ENCODE measurements at places on chromosomes 6 and 20.

GRCh38 chr6:33728438-33728837 lies 16.9 kb upstream of the UQCC2 start:
- DNase-seq, result no peak

DNA sequence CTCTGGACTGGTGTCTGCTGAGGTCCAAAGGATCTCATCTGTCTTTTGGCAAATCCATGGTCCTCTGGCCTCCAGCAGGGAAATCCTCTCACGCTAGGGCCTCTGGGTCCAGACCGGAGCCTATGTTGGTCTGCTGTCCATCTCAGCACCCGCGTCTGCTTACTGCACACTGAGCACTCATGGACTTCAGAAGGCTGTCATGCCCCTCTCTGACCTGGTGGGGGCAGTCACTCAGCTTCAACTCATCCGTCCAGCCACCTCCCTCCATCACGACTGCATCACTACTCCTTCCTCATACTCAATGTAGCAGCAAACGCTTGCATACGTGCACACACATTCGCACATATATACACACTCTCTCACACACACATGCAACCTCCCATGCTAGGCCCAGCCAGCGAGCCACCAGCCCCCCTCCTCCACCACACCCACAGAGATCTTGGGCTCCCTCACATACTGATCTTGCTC lies 33.3 kb downstream of the GABRR2 start:
- no peak for DNase-seq

- no peak for DNase-seq
Observed at GRCh38 chr6:6230286-6230685, 90.2 kb downstream of the F13A1 start.

GRCh38 chr6:160217863-160218262 lies 40.8 kb downstream of the SLC22A2 start:
- no peak for DNase-seq

DNA sequence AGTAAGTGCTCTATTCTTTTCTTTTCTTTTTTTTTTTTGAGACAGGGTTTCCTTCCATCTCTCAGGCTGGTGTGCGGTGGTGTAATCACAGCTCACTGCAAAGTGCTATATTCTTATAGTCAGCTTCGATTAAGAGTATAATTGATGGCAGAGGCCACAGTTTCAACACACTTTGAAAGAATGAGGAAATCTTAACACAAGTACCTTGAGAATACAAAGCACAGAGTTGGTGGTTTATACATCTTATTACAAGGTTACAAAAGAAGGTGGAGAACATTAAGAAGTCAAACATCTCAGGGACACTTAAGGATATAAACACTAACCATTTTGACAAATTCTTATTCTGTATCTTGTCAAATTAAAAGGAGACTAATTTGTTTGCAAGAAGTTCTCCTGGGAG lies 180.5 kb downstream of the SOD2 start:
- DNase-seq, result no peak

DNA sequence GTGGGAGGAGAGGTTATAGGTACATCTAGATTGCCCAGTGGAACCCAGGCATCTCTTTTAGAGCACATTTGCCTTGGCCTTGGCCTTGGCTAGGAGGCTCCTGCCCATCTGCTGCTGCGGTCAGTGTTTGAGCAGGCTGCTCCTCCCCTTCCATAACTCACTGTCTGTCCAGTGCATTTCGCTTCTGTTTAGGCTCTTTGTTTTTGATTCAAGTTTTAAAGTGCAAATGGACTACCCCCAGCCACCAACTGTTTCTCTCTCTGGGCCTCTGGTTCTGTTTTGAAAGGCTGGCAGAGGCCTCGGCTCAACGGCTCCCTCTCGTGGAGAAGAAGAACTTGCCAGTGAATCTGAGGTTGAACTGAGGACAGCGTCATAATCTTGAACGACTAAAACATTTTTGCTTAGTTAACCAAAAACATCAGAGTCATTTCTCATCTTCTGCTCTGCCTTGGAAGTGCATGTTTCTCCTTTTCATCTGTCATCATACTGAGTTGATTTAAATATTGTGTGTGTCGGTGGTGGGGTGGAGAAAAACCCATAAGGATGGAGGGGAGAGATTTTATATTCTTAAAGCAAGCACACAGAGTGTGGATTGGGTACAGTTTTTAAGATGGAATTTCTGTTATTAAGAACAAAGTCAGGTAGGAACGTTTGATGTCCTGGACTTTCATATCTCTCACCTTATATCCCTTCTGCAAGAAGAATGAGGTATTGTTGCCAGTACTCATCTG lies 171.4 kb downstream of the DTNBP1 start:
- peak; percentile 47 for DNase-seq

DNA sequence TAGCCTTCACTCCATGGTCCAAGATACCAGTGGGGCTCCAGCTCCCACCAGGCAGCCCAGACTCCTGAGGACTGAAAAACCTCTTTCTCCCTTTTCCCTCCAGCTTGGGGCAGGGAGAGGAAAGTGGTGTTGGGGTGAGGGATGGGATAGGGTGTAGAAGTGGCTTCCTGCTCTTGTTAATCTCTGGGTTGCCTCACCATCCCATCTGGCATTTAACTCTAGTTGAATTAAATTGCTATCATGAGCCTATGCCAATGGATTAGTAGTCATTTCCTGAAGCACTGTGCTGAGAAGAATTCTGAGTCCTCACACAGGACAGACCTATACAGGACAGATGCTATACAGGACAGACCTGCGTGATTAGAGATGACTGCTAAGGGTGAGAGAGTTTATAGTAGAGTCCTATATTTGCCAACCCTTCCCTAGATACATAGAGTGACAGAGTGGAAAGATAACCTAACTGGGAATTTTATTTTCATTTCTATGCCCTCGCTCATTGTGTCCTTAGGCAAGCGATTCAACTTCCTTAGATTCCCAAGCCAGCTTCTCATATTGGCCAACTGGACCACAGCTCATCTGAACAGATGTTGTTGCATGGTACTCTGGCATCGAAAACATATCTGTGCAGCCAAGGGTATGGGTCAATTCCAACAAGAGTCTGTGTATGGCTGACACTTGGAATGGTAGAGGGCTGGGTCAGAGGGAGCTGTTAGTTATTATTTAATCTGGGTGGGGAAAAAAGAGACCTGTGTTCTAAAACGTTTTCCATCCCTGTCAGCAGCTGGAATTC lies 42.8 kb downstream of the MCHR2 start:
- no peak for DNase-seq

- no peak for DNase-seq
Observed at GRCh38 chr6:122374307-122374706, 25.1 kb upstream of the HSF2 start.

GRCh38 chr20:45578231-45578630 lies 853 bp downstream of the WFDC8 start:
- no peak for DNase-seq

DNA sequence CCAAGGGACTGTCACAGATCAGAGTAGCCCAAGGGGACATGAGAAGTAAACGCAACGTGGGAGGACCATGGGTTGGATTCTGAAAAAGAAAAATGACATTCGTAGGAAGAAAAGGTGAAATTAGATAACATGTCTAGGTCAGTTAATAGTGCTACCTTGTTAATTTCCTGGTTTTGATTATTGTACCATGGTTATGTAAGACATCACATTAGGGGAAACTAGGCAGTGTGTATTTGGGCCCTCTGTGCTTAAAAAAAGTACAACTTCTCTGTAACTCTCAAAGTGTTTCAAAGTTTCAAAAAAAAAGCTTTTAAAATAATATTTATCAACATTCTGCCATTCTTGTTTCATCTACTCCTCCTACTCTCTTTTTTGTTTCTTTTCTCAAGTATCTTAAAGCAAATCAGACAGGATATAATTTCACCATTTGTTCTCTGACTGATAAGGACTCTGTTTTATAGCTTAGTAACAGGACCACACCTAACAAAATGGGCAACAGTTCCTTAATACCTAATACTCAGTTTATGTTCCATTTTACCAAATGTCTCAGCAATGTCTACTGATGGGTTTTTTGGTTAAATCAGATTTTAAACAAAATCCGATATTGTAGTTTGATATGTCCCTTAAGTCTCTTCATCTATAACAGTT lies 97.1 kb upstream of the PLCB4 start:
- DNase-seq, result no peak

GRCh38 chr6:52650941-52651340 lies 20.0 kb upstream of the TMEM14A start:
- no peak for DNase-seq

GRCh38 chr6:98831057-98831958 lies 3.1 kb upstream of the POU3F2 start:
- DNase-seq, result no peak

- no peak for DNase-seq
Observed at GRCh38 chr6:42777126-42777822, 4.6 kb upstream of the BICRAL start.

GRCh38 chr6:125974214-125974866 lies 12.0 kb upstream of the TRMT11 start:
- DNase-seq, result no peak

- no peak for DNase-seq
Observed at GRCh38 chr20:9515741-9516233, 1.4 kb downstream of the LAMP5 start.

DNA sequence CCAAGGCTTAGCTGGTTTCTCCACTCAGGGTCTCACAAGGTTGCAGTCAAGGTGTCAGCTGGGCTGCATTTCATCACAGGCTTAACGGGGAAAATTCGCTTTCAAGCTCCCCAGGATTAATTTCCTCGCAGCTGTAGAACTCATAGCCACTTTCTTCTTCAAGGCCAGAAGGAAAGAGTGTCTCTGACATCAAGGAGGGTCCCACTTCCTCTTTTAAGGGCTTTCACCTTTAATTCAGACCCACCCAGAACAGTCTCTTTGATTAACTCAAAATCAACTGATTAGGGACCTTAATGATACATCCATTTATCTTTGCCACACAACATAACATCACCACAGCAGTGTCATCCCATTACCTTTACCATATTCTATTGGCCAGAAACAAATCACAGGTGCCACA lies 183.3 kb upstream of the ARID1B start:
- no peak for DNase-seq

GRCh38 chr20:8315639-8316573 lies 183.8 kb downstream of the PLCB1 start:
- no peak for DNase-seq

DNA sequence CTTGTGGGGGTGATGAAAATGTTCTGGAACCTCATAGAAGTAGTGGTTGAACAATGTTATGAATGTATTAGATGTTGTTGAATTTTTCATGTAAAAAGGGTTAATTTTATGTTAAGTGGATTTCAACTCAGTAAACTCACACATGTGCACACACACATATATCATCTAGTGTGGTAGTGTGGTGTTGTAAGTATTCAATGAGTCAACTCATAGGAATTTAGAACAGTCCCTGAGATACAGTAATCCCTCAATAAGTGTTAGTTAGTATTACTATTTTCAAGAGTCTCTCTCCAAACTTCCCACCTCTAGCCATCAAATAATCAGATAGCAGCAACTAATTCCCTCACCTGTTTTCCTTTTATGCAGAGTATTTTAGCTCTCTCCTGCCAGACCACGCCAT lies 563.1 kb upstream of the JARID2 start:
- no peak for DNase-seq

GRCh38 chr20:1628621-1629020 lies 8.8 kb upstream of the SIRPB1 start:
- no peak for DNase-seq

DNA sequence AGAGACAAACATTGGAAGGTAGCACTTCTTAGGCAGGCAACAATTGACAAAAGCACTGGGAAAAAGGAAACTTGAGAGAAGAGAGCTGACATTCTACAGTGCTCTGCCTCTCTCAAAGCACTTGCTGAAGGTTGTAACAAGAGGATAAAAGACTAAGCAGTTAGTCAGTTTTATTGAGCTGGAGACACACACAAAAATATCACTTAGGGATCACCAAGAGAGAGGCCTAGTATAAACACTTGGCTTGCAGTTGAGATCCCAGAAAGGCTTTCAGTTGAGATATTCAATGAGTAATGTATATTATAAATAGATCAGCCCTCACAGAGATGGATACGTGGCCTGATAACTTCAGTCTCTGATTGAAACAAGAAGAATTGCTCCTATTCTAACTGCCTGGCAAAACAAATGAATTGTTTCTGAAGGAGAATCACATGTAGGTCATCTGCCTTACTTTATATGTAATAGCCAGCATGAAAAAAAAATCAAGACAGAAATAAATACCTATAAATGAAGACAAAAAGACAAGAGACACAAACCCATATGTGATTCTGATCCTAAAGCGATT lies 747.2 kb upstream of the MAN1A1 start:
- no peak for DNase-seq

DNA sequence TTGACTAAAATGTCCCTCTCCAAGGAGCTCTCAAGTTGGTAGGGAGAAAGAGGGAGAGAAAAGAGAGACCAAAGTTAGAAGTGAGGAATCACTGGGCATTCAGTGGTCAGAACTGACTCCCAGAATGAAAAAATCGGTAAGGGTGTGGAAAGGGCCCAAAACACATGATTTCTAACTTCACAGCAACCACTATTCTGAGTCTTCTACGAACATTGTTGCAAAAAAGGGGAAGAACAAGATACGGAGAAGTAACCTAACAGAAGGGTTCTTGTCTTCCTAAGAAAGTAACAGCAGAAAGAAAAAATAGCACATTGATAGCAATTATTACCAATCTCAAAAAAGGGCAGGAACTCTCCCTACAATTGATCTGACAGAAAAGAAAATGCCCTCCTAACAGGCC lies 65.6 kb downstream of the ATP9A start:
- DNase-seq, result no peak

DNA sequence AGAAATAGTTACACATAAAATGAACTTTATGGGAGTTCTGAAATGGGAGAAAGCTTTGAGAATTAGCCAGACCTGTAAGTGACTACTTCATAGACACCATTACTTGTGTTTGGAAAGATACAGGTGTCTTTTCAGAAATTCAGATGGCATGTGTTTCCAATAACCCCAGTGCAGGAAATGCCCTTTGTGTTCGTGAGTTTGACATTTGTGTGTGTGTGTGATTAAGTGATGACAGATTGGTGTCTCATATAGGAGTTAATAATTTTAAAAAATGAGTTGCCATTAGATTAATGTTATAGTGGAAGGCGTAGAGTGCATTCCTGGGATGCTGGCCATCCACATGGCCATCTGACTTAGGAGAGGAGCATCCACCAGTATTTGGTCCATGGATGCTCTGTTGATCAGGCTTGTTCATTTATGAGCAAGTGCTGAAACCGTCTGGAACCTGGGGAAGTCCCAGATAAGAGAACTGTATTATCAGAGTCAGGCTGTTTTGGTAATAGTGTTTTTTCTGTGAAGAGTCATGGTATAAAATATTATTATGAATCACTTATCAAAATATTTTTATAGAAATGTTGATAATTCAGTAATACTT lies 3.1 kb downstream of the STK4 start:
- no peak for DNase-seq

- no peak for DNase-seq
Observed at GRCh38 chr6:75210885-75211739, 5.3 kb upstream of the COL12A1 start.

DNA sequence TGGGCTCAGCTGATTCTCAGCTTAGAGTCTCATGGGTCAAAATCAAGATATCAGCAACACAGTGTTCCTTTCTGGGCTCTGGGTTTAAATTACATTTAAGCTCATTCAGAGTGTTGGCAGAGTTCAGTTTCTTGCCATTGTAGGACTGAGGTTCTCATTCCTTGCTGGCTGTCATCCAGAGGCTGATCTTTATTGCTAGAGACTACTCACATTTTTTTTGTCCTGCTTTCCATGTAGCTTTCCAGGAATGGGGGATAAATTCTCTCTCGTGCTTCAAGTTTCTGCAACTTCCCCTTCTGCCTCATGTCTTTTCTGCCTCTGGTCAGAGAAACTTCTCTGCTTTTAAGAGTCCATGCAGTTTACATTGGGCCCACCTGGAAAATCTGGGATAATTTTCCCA lies 86.9 kb downstream of the RFX6 start:
- no peak for DNase-seq

- no peak for DNase-seq
Observed at GRCh38 chr6:53731866-53732636, 62.8 kb upstream of the LRRC1 start.
